ENCODE measurements at places on chromosomes 3 and 15.
A peak's percentile ranks its signal among the peaks of the same experiment; 100 is the strongest.

DNA sequence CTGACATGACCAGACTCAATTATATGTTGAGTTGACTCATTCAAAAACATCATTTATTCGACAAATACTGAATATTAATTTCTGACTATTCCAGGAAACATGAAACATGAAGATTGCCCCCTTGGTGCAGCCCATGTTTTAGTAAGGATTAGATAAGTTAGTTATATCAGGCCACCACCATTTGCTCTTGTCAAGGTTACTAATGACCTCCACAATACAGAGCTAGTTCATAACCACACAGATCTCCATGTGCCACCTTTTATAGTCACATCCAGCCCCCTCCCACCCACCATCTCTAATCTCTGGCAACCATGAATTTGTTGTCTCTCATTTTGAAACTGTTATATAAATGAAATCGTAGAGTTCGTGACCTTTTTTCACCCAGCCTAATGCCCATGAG is 15.7 kb downstream of the KLHL18 start:
- DNase-seq = no peak

GRCh38 chr3:169272532-169272931 is 391.0 kb downstream of the MECOM start:
- no peak for DNase-seq

DNA sequence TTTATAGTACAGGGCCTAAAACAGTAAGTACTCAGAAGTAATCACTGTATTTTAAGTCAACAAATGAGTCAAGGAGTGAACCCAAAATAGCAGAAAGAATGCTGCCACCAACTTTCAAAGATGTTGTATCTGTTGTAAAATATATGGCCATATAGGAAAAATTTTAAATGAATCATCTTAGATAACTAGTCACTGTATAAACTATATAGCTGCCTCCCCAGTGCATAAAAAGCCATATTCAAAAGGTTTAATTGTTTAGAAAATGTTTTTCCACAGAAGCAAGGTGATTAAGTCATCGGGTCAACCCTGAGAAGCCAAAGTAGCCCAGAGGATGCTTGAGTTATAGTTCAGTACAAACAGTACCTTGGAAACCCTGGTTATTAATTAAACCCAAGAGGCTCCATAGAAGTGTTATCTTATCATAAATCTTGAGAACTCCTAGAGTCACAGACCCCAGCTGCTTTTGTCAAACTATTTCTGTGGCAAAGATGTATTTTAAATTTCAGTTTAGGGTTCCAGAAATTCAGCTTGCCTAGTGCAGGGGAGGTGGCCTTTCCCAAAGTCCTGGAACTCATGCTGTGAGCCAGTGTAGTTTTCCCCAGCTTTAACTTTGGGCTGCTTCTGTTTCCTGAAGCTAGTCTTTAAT is 39.2 kb downstream of the MBNL1 start:
- no peak for DNase-seq

GRCh38 chr15:28982886-28983285 is 97.1 kb downstream of the APBA2 start:
- no peak for DNase-seq

GRCh38 chr3:149101641-149102040 is 15.3 kb upstream of the HLTF start:
- DNase-seq = no peak

DNA sequence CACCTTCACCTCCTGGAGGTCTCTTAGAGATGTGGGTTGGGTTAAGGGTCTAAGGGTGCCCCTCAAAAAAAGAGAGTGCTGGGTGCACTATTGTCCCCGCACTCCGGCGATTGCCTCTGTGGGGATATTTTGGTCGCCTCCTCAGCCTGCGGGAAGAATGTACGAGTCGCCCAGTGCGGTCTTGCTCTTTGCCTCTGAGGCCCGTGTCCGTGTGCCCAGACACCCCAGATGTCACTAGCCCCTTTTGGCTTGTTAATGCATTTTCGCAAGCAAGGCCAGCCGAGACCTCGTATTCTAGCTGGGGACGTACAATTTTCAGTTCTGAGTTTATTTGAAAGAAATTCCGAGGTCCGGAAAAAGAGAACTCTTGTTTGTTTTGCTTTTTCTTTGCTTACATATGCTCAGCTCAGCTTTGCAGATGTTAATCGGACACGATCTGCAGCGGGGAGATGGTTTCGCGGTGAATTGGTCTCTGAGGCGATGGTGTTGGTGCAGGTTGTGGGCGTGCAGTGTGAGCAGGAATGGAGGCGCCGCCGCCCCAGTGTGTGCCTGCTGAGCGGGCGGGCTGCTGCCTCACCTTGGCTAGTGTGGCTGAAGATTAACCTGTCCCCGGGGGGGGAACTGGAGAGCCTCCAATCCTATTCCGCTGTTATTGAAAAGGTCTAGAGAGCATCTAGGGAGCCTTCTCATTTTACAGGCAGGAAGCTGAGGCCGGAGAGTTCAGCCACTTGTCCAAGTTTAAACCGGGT is 1.4 kb downstream of the ST6GAL1 start:
- peak; percentile 60 for DNase-seq

DNA sequence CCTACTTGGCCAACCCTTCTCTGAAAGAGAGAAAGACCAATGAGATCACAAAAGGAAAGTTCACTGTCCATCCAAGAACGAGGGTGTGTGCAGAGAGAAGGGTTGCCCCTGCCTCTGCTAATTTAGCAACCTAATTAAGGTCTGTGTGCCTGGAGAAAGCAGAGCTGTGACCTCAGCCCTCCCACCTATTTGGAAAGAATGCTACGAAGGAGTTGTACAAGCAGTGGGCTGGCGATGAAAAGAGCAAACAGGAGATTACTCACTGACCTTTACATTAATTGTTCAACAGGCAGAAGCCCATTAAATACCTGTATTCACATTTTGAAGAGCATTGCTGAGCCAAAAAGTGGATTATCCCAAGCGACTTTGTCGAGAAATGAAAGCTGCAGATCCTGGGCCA is 314.9 kb downstream of the NTRK3 start:
- no peak for DNase-seq

DNA sequence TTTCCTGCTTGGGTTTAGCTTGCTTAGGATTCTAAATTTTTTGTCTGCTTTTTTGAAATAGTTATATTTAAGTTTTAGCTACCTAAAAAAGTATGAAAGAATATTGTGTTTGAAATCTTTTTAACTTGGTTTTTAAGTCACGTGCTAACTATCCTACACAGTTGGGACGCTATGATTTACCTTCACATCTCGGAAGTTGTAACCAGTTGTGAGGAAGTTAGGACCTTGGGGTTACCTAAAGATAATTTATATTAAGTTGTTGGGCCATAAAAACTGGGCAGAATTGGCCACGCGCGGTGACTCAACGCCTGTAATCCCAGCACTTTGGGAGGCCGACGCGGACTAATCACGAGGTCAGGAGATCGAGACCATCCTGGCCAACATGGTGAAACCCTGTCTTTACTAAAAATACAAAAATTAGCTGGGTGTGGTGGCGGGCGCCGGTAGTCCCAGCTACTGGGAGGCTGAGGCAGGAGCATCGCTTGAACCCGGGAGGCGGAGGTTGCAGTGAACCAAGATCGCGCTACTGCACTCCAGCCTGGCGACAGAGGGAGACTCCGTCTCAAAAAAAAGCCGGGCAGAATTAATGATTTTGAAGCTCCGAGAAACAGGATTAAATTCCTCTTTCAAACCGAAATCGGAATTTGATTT is 1.0 kb downstream of the ZFAND6 start:
- DNase-seq = no peak

DNA sequence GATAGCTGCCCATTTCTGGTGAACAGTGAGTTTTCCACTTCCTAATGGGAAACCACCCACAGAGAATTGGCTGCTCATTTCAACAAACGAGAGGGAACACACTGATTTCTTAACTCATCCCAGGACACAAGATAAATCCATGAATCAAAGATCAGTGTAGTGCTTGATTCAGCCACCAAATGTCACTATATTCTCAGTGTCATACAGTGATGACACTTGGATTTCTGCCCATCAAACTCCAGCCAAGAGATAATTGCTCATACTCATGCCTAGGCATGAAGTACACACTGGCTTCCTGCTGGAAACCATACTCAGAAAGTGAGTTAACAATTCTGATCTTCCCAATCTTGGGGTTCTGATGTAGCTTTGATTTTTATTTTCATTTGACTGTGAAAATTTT is 35.4 kb upstream of the GRM7 start:
- DNase-seq = no peak

DNA sequence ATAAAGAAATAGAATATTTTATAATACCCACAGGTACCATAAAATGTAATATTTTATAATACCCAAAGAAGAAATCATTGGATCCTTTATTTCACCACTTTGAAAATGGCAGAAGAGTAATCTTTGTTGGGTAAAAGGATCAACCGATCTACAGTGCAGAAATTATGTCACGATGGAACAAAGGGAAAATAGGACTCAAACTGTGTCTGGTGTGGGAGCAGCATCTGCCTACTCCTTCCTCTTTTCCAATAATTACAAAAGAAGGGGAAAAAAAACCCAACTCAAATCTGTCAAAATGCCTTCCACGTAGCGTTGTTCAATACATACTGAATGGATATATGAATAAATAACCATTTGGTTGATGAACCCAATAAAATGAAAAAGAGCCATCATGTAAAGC is 492.6 kb upstream of the TBL1XR1 start:
- DNase-seq = no peak

DNA sequence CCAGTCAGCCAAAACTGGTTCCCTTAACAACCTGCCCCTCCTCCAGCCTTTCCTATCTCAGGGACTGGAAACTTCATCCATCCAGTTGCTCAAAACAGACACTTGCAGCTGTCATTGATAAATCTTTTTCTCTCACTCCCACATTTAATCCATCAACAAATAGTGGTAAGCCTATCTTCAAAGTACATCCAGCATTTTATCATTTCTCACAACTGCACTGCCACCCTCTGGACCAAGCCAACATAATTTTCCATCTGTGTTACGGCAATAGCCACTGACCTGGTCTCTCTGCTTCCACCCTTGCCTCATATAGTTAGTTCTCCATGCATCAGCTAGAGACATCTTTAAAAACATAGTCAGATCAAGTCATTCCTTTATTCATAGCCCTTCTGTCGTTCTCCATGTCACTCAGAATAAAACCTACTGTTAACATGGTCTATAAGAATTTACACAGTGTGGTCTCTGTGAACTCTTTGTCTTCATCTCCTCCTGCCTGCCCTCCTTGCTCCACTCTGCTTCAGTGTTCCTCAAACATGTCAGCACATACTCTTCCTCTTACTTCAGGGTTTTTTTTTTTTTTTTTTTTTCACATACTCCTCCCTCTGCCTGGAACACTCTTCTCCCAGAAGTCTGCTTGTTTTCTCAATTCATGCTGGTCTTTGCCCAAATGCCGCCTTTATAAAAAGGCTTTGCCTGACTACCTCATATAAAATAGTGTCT is 102.5 kb upstream of the COL6A5 start:
- no peak for DNase-seq

GRCh38 chr3:81394651-81395524 is 366.6 kb downstream of the GBE1 start:
- no peak for DNase-seq

DNA sequence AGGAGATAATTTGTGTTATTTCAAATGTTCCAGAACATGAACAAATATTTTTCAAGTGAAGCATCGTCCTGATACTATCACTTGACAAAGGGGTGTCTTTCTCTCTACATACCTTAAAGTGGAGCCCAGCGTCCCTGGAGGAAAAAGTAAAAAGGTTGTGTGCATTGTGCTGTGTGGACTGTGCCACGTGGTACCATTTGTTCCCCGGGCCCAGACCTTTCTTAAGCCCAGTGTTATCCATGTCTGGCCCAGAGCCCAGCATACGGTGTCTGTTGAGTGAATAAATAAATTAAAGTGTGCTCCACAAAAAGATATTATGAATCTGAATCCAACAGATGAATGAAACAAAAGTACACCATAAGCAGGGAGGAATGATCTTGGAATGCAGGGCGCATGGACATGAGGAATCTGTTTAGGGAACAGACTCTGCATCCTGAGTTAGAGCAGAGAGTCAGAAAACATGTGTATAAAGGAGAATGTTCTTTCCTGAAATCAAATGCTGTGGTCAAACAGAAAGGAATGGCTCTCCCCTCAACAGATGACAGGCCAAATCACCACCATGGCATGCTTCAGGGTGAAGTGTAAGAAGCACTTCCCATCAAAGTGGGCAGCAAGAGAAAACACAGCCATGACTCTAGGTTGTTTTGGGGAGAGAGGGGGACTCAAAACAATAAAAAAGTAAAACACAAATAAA is 8.1 kb upstream of the PRSS50 start:
- no peak for DNase-seq

DNA sequence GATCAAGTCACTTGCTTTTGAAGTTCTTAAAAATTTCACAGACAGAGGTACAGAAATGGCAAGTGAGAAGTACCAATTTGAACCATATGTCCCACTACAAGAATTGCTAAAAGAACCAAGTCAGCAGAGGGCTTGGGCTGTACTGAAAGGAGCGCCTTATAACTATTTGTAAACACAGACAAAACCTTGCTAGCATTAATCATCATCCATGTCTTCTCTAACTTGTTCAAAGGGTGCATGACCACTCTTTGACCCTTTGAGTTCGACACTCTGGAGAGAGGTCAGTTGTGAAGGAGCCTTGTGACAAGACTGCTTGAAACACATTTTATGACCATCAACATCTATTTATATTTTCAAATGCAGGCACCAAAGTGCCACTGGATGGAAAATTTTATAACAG is 191.7 kb downstream of the PDZRN3 start:
- DNase-seq = no peak

- DNase-seq = no peak
Observed at GRCh38 chr3:149419816-149420215, 42.4 kb upstream of the TM4SF1 start.

DNA sequence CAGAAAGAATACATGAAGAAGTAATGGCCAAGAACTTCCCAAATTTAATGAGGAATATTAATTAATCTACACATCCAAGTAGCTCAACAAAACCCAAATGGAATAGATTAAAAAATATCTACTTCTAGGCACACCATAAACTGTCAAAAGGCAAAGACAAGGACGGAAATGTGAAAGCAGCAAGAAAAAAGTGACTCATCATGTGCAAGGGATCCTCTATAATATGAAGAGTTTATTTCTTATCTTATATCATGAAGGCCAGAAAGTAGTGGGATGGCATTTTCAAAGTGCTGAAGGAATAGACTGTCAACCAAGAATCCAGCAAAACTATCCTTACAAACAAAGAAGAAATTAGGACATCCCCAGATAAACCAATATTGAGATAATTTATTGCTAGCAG is 73.9 kb upstream of the PRICKLE2 start:
- DNase-seq = no peak

- no peak for DNase-seq
Observed at GRCh38 chr3:150081084-150081483, 110.4 kb upstream of the PFN2 start.
